Left ventricle myocardium superior (tissue), 1 donor: ENCODE measurements at places on chromosomes 11 and 22.

DNA sequence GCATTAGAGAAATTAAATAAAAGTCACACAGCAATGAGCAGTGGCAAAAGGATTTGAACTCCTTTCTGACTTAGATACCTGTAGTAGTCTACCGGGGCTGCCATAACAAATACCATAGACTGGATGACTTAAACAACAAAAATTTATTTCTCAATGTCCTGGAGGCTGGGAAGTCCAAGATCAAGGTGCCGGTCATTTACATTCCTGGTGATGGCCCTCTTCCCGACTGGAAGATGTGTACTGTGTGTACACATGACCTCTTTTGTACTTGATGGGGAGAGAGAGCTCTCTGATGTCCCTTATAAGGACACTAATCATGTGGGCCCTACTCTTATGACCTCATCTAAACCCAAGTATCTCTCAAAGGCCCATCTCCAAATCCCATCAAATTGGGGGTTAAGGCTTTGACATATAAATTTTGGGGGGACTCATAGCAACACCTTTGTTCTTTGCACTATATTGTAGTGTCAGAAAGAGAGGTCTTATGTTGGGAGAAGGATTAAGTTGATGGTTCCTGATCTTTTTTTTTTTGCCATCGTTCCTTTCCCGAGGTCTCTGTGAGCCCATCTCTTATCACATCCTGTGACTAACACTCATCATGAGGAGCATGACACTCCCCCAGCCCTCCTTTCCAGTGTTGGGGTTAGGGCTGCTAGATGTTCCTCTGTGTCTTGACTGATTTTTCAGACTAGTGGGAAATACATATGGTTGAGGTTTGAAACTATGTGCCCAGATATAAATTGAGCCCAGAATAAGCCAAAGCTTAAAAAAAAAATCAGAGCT is 104.3 kb downstream of the TRAF6 start:
- no peak for DNase-seq

GRCh38 chr11:114262681-114263512 is 33.3 kb upstream of the NNMT start:
- no peak for DNase-seq

GRCh38 chr11:75562048-75562835 is at the start of gene SERPINH1:
TSS of gene SERPINH1 (plus strand) at chr11:75562253. CDS start at chr11:75566350, 4,097 bp downstream.
- DNase-seq: peak; percentile 89

DNA sequence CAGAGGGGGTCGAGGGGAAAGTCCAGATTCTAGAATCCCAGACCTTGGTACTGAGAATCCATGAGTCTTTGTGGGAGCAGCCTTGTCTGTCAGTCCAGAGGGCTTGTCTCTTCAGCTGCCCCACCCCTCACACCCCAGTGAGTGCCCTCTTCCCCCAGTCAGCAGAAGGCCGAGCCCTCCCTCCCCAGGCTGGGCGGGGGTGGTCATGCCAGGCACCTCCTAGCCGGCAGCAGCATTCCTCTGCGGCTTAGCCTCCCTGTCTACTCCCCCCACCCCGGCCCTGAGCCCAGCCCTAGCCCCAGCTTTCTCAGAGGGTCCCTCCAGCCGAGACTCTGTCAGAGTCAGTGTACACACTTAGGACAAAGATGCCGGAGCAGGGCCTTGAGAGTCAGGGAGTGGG is 4.6 kb downstream of the SOX10 start:
- DNase-seq: no peak

DNA sequence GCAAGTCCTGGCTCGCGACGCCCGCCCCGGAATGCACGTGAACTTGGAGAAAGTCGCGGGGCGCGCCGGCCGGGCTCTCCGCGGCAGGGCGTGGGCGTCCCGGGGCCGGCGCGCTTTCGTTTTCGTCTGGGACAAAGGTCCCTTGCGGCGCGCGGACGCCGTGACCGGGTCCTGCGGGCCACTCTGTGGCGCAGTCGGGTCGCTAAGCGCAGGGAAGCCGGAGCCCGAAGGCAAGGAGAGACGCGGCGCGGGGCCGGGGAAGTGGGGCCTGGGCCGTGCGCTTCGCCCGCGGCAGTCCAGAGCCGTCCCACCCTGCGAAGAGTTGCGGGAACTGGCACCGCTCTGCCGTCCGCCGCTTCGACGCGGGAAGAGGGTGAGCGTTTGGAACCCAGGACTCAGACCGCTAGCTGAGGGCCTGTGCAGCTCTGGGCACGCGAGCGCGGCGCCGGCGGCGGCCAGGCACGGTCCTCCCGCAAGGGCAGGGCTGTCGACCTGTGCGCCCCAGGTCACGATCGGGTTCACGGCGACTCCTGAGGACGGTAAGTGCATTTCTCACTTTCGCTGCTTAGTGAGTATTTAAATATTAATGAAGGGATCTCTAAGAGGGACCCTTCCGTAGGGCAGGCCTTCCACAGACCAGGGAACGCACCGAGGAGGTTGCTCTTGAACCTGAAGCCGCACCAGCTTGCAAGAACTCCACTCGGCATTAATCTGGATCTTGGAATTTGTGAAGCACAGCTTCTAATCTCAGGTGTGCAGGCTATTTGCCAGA is 78.0 kb upstream of the PPARA start:
- peak; percentile 86 for DNase-seq

GRCh38 chr22:25404928-25405816 is 159.3 kb upstream of the GRK3 start:
- peak; percentile 92 for DNase-seq

- DNase-seq: no peak
These were observed 15.7 kb downstream of the TIMP3 start for GRCh38 chr22:32817137-32817730.

- no peak for DNase-seq
These were observed 884 bp downstream of the CENATAC start for GRCh38 chr11:118998822-118999221.

DNA sequence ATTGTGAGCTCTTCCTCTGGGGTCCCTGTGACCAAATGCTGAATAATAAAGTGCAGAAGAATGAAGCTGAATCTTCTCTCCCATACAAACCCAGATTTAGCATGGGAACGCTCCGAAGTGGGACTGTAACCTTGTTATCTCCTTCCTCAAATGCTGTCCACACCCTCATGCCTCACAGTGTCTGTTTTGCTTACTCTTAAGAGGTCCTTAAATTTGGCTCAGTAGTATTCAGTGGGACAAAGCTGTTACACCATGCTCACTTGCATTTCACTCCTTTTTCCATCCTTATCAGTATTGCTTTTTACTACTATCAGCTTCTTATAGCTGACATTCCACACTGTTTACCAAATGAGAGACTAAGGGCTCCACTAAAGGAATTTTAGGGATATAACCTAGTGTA is 13.8 kb upstream of the AMOTL1 start:
- no peak for DNase-seq

DNA sequence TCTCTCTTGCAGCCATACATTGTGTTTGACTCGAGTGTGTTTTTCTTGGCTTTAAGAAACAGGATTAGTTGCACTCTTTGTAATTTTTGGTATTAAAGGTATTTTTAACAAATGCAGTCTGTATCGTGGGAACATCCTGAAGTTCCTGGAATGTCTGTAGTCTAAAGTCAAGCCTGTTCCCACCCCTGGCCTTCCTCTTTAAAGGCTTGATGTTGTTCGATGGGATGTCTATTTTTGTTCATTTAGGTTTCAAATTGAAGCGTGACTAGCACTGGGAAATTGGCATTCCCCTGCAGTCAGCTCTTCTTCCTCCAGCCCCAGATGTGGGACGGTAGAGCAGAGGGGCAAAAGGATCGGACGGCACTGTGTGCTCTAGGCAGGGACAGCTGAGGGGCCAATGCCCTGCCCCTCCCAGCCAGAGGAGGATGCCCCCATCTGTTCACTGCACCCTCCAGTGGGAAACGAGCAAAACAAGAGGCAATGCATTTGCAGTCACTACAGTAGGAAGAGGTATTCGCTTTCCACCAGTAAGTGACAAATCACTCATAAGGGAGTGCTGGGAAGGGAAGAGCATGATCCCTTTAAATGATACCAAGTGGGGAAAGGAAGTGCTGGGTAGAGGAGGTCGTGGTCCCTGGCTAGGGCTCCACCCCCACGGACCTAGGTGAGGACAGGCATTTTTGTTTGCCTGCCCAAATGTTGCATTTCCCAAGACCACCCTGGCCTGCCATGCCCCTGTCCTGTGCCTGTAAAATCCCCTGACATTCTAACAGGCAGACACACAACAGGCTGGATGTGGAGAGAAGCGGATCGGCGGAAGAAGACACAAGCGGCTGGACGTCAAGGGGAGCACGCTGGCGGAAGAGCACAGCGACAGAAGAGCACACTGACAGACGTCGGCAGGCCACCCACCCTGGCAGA is 47.4 kb upstream of the SEPTIN5 start:
- DNase-seq: no peak

GRCh38 chr11:106091480-106092123 is 14.1 kb downstream of the AASDHPPT start:
- DNase-seq: no peak

GRCh38 chr11:134438542-134439537 is 26.8 kb upstream of the B3GAT1 start:
- no peak for DNase-seq

DNA sequence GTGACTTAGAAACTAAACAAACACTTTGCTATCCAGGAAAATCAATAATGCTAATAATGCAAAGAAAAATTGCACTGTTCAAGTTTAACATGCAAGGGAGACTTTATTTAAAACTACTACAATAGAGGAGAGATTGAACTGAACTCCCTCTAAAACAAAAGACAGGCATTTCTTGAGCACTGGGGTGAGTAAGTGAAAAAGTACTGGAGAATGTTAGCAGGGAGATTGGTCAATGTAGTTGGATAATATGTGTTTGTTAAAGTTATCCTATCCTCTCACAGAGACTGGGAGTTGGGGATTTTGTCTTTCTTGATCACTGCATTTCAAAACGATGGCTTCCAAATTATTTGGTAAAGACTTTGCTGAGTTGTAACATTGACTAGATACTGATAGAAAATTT is 77.6 kb downstream of the LUZP2 start:
- DNase-seq: no peak

DNA sequence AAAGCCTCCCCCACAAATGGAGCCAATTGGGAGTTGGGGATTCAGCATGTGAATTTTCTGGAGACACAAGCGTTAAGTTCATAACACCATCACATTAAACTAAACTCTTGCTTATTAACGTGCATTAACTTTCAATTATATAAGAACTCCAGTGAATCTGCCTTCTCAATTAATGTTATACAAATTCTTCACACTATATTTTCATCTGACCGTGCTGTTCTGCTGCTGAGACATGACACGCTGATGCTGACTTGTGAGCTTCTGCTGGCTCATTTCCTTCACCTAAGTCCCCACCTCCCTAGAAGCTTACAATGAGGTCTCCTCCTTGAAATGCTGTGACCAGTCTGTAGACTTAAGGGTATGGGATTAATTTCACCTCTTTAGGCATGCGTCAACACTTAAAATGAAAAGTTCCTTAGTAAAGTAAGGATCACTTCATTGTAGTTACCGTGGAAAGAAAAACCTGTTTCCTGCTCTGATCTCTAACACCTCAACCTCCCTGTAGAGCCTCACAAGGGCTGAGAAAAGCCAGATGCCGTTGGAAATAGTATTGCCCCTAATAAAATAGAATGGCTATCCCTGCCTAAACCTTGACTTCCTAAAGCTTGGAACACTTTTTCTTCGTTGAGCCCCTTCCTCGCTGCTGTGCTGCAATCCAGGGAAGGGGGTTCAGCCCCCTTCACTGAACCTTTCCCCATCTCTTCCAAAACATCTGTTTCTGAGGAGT is 2.2 kb downstream of the HBG2 start:
- DNase-seq: no peak

DNA sequence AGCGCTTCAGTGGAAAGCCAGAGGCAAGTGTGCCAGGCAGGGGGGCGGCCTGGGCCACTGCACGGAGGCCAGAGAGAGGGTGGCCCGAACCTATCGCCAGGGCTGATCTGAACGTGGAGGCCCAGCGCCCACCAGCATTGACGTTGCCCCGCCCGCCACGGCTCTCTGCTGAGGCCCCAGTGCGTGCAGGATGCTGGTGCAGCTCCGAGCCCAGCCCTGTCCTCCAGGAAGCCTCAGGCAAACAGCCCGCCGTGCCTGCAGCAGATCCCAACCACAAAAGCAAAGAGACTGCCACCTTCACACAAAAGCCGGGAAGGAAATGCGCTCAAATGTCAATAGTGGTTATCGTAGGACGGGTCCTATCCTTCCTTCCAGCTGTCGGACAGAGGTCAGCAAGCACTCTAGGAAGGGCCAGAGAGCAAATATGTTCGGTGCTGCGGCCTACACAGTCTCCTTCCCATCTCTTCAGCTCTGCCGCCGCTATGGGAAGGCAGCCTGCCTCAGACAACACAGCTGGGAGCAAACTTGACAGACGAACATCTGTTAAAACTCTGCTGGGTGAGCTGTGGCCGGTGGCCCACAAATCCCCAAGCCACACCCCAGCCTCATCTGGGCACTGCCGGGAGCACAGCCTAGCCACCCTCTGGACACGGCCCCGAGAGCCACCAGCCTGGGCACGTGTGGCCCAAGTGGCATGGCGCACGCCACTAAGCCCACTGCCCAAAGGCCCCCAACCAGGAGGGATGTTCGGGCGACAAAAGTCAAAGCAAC is 146.2 kb downstream of the CRYBB2 start:
- DNase-seq: peak; percentile 48

DNA sequence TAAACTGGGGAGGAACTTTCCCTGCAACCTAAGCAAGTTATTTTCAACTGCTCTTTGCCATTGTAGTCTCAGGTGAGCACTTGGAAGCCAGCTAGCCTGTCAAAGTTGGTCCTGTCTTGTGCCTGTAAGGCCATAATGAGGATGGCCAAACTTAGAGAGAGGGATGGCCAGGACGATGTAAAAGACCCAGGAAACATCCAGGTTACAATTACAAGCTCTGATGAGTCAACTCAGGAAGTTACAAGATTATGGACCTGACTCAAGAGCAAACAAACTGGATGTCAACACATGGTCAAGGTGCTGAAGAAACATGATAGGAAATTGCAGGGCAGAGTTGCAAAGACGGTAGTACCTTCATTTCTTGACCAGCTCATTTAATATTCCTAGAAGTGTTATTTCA is 1.6 kb downstream of the GTPBP1 start:
- DNase-seq: no peak

GRCh38 chr22:19134874-19135273 is 3.8 kb downstream of the TSSK2 start:
- DNase-seq: no peak

DNA sequence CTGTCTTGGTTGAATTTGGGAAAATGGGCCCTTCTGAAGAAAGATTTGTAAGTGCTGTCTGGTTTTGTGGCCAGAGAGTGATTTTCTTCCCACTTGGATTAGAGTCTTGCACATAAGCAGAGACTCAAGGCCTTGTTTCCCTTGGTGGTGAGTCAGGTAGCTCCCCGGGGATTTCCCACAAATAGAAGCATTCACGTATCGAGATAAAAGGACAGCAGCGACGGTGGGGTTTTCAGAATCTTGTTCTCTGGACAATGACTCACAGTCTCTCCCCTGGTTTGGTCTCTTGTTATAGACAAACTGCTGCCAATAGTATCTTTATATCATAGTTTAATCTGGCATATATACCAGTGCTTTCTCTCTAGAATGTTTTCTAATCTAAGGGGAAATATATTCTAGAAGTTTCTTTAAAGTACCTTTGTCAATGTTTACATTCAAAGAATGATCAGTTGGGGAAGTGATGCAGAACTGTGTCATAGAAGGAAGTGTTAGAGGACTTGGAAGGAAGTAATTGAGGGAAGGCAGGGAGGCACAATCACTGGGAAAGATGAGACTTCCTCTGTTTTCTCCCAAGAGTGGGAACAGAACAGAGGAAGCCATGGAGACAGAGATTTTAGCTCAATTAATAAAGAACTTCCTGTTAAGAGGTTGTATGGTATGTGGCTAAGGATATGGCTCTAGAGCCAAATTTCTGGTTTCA is 18.1 kb downstream of the POLA2 start:
- DNase-seq: no peak
